ENCODE measurements at places on chromosomes 1 and 21.

DNA sequence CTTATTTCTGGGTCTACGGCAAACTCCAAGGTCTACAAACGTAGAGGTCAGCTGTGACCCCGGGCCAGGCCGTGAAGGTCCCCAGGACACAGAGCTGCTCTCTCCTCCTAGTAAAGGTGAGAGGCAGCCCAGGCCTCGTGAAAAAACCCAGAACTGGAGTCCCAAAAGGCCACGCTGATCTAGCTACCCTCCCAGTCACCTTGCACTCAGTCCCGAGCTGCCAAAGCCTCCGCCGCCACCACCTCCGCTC lies 125 bp downstream of the ATP5PF start:
- DNase-seq: no peak

DNA sequence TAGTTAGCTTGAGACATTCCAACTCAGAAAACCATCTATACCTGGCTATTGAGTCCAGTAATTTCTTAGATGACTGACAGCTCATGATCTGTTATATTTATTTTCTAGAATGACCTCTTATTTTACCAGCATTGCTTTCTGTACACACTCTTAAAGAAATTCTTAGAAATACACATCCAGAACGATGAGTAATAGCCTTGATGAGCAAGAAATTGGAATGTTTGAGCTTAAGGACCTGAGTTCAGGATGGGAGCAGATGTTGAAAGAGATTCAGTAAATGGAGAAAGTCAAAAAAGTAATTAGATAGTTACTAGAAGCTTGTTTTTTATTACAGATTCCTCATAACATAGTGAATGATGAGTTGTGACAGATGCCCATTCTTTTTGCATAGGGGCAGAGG lies 11.7 kb downstream of the PYHIN1 start:
- no peak for DNase-seq

- DNase-seq: peak; percentile 83
Measured at GRCh38 chr1:174990382-174990999, 9.3 kb upstream of the CACYBP start.

- no peak for DNase-seq
Measured at GRCh38 chr1:156863631-156864030, 3.0 kb downstream of the NTRK1 start.

- DNase-seq: no peak
Measured at GRCh38 chr1:50279622-50280330, 143.5 kb downstream of the DMRTA2 start.
